ENCODE measurements at places on chromosomes 6 and 20.

- peak; percentile 27 for DNase-seq
Measured at GRCh38 chr20:47727170-47727880, 58.0 kb downstream of the SULF2 start.

DNA sequence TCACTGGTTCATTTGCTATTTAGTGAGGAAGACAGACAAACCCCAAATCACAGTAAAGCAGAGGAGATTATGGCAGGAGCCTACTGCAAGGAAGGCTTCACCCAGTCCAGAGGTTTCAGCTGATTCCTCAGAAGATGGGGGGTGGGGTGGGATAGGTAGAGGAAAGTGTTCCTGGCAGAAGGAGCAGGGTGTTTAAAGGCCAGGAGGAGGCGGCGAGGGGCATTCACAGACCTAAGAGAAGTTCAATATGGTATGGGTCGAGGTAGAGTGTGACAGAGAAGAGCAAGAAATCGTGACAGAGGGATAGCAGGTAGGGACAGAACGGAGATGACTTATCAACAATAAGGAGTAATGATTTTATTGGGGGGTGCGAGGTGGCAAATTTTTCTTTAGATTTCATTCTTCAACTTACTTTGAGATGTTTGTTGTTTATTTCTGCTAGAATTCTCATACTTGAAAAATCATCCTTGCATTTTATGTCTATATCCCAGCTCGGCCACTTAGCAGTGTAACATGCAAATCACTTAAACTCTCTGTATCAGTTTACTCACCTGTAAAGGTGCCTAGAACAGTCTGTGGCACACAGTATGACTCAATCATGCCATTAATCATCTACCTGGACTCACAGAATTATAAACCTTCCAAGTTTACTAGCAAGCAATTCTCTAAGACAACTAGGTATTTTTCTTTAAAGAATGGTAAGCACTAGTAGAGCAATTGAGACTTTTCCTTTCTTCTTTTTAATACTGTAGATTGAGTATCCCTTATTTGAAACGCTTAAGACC lies 176.7 kb downstream of the REV3L start:
- DNase-seq = no peak

DNA sequence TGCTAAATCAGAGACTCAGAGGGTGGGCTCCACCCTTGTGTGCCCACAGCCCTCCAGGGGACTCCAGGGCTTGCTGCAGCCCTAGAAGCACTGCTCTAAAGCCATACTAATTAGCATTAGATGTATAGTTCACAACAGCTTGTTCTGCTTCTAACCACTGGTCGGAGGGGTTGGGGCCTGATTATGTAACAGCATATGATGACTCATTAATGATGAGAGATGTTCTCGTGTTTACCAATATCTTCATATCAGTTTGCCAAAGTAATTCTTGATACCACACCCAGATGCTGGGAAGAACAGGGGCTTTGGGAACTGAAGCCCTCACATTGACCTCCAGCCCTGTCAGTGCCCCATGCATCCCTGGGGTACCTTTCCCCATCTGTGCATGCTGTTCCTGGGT lies 104.1 kb upstream of the FOXA2 start:
- no peak for DNase-seq

- no peak for DNase-seq
Measured at GRCh38 chr6:44538131-44538806, 150.8 kb downstream of the CDC5L start.

DNA sequence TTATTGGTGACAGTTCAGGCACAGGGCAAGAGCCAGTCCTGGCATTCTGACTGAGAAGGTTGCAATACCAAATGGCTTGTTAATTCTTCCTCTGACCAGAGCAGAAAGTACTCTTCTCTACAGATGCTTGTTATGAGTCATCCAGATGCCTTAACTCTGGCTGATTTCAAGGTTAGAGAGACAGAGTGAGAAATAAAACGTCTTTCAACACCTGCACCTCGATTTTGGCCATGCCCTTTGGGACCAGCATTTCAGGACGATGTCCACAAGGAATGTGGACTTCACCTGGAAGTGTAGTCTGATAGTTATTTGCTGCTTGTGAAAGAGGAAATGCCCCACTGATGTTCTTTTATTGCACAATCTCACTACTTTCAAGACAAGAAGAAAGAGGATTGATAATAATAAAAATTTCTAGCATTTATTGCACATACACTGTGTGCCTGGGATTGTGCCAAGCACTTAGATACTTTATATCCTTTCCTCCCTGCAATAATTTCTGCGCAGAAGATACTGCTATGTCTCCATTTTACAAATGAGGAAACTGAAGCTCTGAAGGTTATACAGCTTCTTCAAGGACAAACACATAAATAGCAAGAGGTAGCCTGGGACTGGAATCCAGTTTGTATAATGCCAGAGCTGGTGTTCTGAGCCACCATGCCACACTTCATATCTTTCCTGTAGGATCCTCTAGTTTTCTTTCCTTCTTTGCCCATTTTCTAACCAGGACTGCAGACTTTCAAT lies 33.5 kb upstream of the MCM3 start:
- no peak for DNase-seq

GRCh38 chr6:25056130-25056529 lies 120.4 kb upstream of the RIPOR2 start:
- peak; percentile 20 for DNase-seq

DNA sequence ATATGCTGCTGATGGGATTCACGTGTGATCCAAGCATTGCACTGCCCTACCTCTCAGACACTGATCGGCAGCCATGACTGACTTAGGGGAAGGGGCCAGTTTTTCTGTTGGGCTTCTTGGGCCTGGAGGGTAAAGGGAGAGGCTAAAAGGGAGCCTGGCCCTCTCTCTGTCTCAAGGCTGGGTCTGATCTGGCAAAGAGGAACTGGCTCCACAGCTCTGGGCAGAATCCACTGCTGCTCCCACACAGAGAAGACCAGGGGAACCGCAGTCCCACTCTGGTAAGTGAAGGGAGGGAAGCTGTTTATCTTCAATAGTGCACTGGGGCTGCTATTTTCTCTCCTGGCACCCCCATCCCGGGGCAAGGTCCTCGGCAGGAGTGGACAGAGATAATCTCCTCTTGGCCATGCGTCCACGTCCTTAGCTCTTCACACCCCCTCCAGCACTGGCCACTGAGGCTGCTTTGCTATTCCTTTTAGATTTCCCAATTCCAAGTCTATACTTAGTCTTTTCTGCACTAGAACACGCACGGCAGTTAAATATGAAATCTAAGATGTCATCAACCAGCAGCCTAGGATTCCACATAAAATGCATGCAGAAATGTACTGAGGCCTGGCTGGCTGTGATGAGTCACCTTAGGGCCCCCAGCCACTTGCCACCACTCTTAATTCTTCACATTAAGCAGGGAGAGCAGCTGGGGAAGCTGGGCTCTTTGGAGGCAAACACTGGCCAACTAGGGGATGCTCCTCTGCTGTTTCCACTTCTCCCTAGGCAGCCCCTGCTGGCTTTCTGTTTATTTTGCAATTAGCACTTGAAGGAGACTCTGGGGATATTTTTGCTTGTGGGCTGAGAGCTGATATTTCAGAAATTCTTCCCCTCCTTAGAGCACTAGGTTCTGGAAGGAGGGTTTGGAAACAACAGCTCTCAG lies 87.8 kb upstream of the ARMC2 start:
- DNase-seq = no peak

DNA sequence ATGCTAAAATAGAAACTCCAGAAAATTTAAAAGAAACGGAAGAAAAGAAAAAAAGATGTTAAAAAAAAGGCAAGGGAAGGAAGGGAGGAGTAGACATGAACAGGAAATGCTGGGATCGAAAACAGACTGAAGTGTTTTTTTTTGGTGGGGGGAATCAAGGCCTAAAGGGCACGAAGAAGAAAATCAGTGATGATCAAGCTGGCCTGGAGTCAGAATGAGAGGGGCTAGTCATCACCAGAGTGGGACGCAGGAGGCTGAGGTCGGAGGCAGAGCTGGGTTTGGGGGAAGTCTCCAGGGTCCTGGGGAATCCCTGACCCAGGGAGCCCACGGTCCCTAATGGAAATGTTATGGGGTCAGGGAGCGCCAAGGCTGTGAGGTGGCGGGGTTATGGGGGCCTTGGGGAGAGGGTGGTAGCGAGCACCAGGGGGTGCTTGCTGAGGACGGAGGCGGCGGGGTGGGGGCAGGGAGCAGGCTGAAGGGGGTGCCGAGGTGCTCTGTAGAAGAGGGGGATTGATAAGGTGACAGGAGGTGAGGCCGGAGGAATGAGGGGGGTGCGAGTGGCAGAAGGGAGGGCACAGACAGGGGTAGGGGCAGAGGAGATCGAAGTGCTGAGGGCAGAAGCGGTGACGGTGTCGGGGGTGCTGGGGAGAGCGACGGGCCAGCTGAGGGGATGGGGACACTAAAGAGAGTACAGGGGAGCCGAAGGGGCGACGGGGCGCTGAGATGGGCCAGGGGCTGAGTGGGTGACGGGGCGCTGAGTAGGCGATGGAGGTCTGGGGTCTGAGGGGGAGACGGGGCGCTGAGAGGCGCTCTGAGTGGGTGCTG lies 684 bp downstream of the ZNFX1 start:
- no peak for DNase-seq

DNA sequence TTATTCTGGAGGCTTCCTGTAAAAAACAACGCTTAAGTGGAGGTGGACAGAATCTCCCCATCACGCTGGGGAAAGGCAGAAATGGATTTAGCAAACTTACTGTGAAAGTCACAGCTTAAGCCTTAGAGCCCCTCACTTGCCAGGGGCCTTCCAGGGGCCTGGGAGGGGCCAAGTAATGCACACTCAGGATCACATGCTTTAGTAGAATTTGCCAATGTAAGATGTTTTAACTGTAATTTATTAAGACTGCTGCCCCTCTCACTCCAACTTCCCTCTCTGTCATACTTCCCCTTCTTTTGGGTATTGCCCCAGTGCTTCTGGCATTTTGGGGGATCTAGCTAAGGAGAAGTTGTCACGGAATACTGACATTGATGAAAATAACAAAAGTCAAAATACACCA lies 12.6 kb upstream of the ADA start:
- DNase-seq = no peak

DNA sequence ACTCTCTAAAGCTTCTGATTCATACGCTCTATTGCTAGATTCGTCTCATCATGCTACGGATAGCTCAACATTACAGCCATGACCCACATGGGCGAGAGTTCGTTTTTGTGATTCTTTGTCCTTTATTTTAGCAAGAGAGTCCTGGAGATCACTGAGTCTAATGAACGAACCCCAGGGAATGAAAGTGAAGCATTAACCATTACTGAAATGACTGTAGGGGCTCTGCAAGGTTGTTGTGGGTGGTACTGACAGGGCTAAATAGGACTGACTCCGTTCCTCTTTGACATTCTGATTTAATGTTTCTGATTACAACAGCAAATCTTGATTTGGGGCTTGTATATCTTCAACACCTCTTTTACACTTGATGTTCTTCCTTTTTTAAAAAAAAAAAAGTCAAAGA lies 13.7 kb upstream of the RTF2 start:
- DNase-seq = no peak

GRCh38 chr6:90362318-90362717 lies 65.7 kb upstream of the BACH2 start:
- DNase-seq = no peak

- no peak for DNase-seq
Measured at GRCh38 chr20:1370548-1371110, 22.2 kb downstream of the FKBP1A start.

DNA sequence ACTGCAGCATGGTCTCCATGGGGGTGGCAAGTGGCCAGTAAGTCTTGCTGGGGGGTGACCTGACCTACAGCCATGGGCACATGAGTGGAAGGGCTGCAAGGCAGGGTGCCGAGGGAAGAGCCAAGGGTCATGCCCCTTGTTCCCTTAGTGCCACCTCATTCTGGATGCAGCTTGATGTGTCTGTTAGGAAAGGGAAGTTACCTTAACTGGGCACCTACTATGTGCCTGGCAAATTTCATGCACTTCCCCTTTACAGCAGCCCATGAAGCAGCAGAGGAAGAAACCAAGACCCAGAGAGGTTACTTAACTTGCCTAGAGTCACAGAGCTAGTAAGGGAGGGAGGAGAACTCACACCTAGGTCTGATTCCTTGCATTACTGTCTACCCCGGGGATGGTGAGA lies 174.0 kb downstream of the MRPL14 start:
- no peak for DNase-seq

DNA sequence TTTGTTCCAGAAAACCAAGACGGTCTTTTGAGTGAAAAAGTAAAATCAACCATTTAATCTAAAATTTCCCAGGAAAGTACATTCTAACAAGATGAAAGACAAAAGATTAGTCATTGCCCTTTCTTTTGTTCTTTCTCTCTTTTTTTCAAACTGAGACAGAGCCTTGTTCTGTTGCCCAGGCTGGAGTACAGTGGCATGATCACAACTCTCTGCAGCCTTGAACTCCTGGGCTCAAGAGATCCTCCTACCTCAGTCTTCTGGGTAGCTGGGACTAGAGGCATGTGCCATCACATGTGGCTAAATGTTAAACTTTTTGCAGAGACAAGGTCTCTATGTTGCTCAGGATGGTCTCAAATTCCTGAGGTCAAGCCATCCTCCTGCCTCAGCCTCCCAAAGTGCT lies 75.0 kb downstream of the FKBP5 start:
- no peak for DNase-seq

GRCh38 chr20:63320041-63320511 lies 27.1 kb downstream of the COL20A1 start:
- no peak for DNase-seq

GRCh38 chr6:124203812-124204167 lies 400.1 kb downstream of the NKAIN2 start:
- DNase-seq = no peak

- DNase-seq = no peak
Measured at GRCh38 chr6:43763812-43764522, 6.0 kb upstream of the VEGFA start.

GRCh38 chr6:31418251-31418650 lies 14.9 kb downstream of the MICA start:
- no peak for DNase-seq

DNA sequence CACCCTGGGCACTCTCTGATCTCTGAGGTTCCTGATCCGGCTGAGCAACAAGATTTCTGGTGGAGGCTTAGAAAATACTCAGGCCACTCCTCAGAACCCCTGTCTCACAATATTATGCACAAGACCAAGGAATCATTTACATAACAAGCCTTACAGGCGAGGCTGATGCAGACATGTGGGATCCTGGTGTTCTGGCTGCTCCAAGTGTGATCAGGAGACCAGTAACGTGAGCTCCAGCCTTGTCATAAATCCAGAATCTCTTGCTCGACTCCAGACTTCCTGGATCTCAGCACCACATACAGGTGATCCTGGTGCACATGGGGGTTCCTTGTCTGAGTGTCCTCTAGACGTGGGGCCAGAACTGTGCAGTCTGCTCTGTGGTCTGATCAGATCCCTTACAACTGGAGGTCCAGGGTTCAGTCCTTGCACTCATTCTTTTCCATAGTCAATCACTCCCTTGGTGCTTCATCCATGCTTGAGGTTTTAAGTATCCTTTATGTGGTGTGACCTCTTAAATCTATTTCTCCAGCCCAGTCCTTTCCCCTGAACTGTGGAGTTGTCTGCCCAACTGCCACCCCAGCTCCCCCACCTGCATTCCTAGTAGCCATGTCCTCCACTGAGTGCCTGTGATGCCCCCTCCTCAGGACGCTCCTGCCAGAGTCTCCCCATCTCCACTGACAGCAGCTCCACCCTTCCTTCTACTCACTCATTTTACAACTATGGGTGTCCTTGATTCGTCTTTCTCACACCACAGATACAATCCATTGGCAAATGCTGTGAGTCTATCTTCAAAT lies 5.1 kb downstream of the HLA-C start:
- no peak for DNase-seq

GRCh38 chr6:119345114-119345513 lies 4.4 kb downstream of the MAN1A1 start:
- DNase-seq = no peak

All from effector CD8-positive, alpha-beta T cell (primary cell).